RPMI8226 (cell line): ENCODE measurements at places on chromosomes 3 and 15.

GRCh38 chr3:39809181-39809994 is at the start of gene MYRIP:
TSS of gene MYRIP (plus strand) at chr3:39809609. CDS start at chr3:39900817, 91,208 bp downstream.
- peak; percentile 65 for DNase-seq

DNA sequence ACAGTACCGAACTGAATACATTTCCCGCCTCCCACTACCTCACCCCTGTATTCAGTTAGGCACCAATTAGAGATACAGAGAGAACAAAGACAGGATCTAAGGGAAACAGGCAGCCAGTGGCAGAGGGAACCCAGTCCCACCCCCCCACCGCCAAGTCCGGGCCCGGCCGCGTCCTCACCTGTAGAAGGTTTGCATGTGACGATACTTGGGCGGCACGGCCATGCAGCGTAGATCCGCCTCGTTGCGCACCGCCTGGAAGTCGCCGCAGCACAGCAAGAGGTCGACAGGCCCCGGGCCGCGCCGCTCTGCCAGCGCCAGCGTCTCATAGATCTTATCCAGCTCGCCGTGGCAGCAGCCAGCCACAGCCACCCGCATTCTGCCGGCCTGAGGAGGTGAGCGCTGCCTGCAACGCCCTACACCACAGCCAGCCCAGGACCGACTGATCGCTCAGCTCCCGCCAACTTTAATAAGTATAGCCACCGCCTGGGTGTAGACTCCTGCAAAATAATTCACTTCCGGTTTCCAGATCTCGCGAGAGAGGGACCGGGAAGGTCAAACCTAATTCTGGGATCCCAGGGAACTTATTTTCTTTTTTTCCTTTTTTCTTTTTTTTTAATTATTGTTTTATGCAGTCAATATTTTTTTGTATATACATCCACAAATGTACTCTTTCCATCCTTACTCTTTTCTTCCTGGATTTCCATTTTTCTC is at the start of gene DBR1:
TSS of gene DBR1 (minus strand) at position 501 of the 711 bp plus-strand sequence. CDS start at position 375, 126 bp downstream.
- DNase-seq = peak; percentile 89

- DNase-seq = no peak
Measured at GRCh38 chr3:127064391-127065137, 81.6 kb downstream of the PLXNA1 start.

- no peak for DNase-seq
Measured at GRCh38 chr15:40953713-40954074, 423 bp downstream of the CHAC1 start.

- no peak for DNase-seq
Measured at GRCh38 chr3:95197661-95198060, 1134.8 kb downstream of the NSUN3 start.

- no peak for DNase-seq
Measured at GRCh38 chr3:66317750-66318376, 97.1 kb downstream of the SLC25A26 start.

- no peak for DNase-seq
Measured at GRCh38 chr3:60186359-60186758, 1064.9 kb downstream of the FHIT start.

DNA sequence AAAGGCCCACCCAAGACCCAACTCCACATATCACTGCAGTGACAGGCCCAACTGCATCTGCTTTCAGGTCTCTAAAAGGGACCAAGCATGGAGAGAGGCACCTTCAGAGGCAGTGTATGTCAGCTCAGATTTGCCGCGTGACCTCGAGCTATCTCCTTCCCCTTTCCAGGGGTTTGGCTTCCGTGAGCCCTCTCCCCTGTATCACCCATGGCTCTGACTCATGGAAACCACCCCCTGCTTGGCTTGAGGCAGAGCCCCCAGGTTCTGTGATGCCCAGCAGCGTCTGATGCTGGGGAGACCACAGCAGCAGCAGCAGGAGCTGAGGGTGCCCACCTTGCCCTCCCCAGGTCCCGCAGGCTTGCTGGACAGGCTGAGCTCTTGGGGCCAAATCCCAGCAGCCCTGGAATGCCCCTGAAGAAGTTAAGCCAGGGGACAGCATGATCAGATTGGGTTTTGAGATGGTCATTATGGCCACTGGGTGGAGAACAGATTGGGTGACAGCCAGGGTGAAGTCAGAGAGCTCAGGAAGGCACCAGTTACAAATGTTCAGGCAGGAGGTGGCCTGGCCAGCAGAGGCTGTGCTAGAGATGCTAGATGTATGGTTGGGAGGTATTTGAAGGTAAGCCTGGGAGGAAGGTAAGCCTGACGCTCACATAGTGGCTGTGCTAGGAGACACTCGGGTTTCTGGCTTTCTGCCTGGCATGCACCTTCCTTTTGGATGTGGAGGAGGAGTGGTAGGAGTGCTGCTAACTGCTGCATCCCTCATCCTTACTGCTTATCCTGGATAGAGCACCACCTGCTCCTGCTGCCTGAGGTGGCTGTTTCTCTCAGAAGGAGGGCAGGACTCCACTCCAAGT is 42.9 kb downstream of the FGD5 start:
- peak; percentile 38 for DNase-seq

GRCh38 chr3:182115328-182116015 is 403.7 kb downstream of the SOX2 start:
- DNase-seq = no peak

GRCh38 chr15:84967380-84967779 is 14.3 kb upstream of the PDE8A start:
- no peak for DNase-seq

GRCh38 chr3:11146773-11147660 is 7.3 kb upstream of the HRH1 start:
- DNase-seq = no peak

GRCh38 chr3:131797776-131798175 is 237.0 kb downstream of the CPNE4 start:
- no peak for DNase-seq

GRCh38 chr3:132594498-132594897 is 2.6 kb upstream of the ACKR4 start:
- DNase-seq = no peak

DNA sequence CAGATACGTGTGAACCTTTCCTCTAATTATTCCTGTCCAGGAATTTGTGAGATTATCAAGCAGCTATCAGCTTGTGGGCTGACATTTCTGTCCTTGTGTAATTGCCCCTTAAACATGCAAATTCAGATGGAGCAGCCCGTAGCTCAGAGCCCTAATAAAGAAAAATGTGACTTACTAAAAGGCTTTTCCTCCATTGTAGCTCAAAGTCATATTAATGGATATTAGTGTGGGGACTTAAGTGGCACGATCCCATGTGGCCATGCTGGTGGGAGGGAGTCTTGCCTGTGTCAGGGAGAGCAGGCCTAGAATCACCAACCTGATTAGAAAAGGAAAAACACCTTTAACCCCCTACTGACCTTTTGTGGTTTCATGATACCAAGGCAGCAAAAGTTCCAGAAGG is 399.2 kb downstream of the LRTM1 start:
- no peak for DNase-seq

- no peak for DNase-seq
Measured at GRCh38 chr3:46365737-46366524, 4.8 kb upstream of the CCR5 start.

DNA sequence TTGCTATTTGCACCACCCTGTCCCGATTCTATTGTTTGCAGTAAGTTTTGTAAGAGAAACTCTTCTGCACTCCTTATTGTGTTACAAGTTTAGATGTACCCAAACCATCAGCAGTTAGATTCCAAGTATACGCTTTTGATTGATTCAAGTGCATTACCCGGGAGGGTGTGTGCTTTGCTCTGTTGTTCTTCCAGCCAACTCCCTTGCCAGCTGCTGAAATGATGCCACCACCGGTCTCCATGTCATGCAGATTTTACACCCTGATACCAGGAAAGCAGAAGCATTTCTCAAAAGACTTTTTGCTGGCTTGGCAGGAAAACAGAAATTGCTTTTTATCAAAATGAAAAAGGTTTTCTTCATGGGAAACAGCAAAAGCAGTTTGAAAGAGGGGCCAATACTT is 1006.6 kb upstream of the CFAP20DC start:
- DNase-seq = no peak

DNA sequence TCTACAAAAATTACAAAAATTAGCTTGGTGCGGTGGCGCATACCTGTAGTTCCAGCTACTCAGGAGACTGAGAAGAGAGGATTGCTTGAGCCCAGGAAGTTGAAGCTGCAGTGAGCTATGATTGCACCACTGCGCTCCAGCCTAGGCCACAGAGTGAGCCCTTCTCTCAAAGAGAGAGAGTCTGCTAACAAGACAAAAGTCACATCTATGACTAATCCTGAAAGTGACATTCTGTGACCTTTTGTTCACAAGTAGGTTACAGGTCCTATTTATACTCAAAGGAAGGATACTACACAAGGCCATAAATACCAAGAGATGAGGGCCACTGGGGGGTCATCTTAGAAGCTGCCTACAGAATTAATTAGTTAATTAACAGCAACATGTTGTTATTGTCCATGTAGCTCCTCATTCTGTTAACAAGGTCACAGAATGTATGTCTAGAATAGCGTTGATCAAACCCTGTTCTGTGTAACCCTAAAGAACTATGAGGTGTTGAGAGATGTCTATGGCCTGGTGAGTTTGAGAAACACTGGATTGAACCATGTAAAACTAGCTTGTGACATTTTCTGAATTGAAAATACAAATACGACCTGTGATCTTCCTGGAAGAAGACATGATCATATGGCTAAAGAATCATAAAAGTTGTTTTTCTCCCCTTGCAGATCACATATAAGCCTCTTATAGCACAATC is 97.0 kb downstream of the SAMMSON start:
- no peak for DNase-seq

GRCh38 chr3:128504533-128504915 is 11.5 kb upstream of the GATA2 start:
- DNase-seq = no peak

DNA sequence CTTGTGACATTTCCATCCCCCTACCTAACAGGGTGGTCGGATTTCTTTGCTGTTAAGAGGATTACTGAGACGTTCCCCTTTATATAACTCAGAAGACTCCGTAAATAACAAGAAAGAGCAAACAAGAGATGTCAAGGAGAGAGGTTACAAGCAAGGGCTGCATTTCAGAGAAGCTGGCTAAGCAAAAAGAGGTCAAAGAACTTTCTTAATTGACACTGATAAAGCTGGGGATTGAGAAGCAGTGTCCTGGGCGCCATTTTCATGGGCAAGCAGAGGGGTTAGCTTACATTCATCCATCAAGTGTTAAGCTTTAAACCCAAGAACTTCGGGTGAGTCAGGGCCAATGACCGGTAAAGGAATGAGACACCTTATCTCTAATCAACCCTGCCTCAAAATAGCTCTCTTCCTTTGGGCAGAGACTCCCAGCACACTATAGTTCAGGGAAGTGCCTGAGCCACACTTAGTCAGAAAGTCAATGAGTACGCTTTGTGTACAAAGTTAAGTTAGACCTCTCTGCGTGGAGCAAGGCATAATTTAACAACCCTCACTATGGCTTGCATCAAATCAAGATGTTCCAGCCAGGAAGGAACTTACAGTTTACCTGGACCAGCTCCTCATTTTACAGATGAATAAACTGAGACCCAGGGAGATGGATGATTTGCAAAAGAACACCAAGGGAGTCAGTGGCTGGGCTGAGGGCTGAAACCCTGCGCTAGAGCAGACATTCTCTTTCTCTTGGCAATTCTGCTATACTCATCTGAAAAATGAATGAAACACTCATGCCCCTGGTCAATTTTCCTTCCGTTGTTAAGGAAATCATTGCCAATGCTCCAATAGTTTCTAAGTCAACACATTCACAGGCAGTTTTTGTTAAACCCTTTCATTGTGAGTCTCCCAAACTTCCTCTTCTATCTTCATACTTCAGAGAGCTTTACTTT is 44.6 kb downstream of the CCNL1 start:
- DNase-seq = no peak

DNA sequence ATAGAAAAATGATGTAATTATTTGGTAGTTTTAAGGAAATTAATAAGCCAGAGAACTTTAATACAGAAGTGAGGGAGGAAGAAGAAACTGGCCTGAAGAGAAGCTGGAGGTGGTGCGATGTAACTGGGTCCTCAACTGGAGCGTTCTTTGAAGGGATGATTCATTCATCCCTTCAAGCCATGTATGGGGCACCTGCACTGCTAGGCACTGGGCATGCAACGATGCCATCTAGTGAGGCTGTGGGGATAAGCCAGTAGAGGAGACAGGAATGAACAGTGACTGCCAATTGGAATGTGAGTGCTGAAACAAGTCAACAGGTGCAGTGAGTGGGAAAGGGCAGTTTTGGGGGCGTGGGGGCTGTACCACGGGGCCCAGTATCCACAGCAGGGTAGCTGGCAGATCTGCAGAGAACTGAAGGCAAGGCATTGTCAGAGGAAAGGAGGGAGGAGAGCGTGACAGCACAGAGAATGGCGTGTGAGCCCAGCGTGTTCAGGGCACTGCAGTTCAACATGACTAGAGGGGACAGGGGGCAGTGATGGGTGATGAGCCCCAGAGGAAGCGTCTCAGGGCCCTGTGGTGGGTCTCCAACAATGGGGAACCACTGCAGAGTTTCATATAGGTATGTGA is 3.8 kb upstream of the KIF23 start:
- peak; percentile 71 for DNase-seq

DNA sequence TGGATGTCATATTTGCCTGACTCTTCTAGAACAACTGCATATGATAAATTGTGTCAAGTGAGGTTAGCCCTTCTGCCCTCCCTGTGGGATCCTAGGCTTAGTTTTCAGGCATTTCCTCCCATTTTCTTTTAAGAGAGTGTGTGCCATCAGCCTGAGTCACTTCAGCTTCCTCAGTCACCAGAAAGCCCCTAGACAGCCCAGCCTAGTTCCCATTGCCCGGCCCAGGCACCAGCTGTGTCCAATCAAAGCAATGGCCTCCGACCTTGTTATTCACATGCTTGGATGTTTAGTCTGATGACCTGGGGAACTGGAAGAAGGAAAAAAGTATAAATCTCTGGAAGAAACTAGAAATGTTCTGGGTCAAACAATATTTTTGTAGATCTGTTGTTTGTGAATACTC is 221.9 kb upstream of the LRIG1 start:
- no peak for DNase-seq

GRCh38 chr15:68561901-68562300 is 16.9 kb upstream of the CORO2B start:
- DNase-seq = no peak

- DNase-seq = no peak
Measured at GRCh38 chr3:30538791-30539190, 67.6 kb upstream of the TGFBR2 start.

- peak; percentile 63 for DNase-seq
Measured at GRCh38 chr15:57541805-57542504, 49.7 kb upstream of the MYZAP start.

DNA sequence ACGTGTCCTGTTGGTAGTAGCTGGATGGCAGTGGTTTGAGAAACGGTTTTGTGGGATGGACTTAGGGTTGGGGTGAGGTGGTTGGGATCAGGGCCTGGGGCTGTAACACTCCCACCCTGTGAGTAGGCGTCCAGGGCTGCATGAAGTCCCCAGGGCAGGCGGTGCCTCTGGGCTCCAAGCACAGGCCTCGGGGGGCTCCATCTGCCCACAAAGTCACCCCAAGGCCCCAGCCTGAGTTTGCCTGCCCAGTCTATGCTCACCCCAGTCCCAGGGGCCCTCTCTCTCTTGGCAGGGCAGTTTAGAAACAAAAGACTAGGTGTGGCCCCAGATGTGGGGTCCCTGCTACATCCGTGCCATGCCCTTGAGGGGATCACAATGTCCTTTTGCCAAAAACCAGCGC is 86.9 kb upstream of the PRR23E start:
- DNase-seq = no peak
